ENCODE measurements at places on chromosomes 13 and 19.

DNA sequence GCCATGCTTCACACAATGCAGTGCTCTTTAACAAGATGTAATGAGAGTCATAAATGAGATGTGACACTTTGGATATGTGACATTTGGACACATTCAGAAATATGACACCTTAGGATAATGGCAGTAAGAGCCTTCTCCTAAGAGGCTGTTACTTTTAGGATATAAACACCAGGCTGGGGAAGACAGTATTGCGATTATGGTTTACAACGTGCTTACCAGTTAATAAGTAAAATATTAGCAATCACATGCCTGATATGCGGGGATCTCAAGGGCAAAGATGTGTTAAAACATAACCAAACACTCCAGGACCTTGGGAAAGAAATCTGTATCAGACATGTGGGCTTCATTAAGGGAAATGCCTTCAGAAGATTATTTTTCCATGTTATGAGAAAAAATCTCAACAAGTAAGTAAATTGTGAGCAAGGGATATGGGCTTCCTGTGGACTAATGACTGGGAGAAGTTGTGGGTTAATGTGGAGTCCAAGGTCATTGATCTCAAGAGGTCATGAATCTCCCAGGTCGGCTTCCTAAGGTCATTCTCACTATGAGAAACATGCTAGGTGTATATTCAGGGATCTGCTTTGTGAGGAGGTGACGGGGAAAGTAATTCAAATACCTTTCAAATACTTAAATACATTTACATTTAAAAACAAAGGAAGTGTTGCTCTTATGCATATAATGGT, 105.3 kb downstream of the STARD13 start:
- no peak for DNase-seq

DNA sequence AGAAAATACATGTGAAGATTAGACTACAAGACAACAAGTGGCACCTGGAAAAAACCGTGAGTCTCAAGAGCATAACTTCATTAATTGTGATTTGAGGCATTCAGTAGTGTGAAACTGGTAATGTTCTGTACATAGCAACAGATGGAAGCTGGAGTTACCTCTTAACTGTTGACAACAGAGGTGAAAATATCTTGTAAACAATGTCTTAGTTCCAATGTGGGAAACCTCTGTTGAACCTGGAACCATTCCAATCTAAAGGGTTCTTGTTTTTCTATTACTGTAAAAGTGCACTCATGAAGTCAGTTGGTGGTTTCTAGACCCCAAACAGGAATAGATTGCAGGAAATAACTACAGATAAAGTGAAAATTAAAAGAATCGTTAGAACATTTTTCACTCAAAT, 728.4 kb downstream of the SLITRK1 start:
- no peak for DNase-seq

DNA sequence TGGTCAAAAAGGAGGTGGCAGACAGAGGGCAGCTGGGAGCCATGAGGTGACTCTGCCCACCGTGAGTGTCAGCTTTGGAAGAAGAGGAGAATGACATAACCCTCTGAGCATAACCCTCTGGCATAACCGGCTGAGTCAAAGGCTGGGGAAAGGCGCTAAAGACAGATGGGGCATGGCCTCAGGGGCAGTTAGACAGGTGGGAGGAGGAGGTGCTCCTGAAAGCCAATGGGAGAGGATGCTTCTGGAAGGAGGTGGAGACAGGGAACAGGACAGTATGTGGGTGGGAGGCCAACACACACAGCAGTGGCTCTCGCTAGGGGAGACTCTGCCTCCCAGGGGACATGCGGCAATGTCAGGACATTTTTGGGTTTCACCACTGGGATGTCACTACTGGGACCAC, 17.1 kb downstream of the ELAVL1 start:
- no peak for DNase-seq

- DNase-seq, result no peak
These were observed 239.4 kb downstream of the TEX29 start for GRCh38 chr13:111559612-111560403.
